Endothelial cell of umbilical vein (primary cell): ENCODE measurements at places on chromosomes 4 and X. TPM values are rescaled to one million over a fixed set of nuclear protein-coding genes. Genes with fewer than 3 reads are reported as not detected.

MGAT4D gene
- polyA plus RNA-seq = not detected in 2 replicates

GRCh38 chrX:134727363-134727762, 69.1 kb upstream of the PLAC1 start:
- no peaks in the 10 kb centered on the region for H3K27me3 ChIP-seq
- no peaks in the 10 kb centered on the region for H3K4me1 ChIP-seq
- H3K36me3 ChIP-seq = no peaks in the 10 kb centered on the region
- no peak overlapping the region for H3K27ac ChIP-seq
- no peak overlapping the region for H3K4me3 ChIP-seq

GRCh38 chrX:145631461-145631951, 186.1 kb upstream of the SLITRK2 start:
- H3K4me1 ChIP-seq = no peaks in the 10 kb centered on the region
- no peak overlapping the region for H3K27ac ChIP-seq
- no peaks in the 10 kb centered on the region for H3K27me3 ChIP-seq
- H3K36me3 ChIP-seq = no peaks in the 10 kb centered on the region

- no peak overlapping the region for H3K27ac ChIP-seq
- DNase-seq = peak; percentile 26
- H3K27me3 ChIP-seq = no peaks in the 10 kb centered on the region
These were observed 34.0 kb upstream of the GNPDA2 start for GRCh38 chr4:44760142-44760898.

- no peaks in the 10 kb centered on the region for H3K4me1 ChIP-seq
- no peaks in the 10 kb centered on the region for H3K36me3 ChIP-seq
- no peak overlapping the region for H3K27ac ChIP-seq
These were observed 117.6 kb downstream of the FGF16 start for GRCh38 chrX:77564823-77565222.

GRCh38 chrX:136493011-136493410, 4.4 kb upstream of the HTATSF1 start:
- no peak overlapping the region for H3K27ac ChIP-seq
- no peaks in the 10 kb centered on the region for H3K36me3 ChIP-seq
- peaks cover 13% of the 10 kb centered on the region for H3K27me3 ChIP-seq
- peaks cover 3% of the 10 kb centered on the region for H3K4me1 ChIP-seq
- DNase-seq = no peak
